NCI-H2081 (cell line): ENCODE measurements at places on chromosomes 1 and 21.

DNA sequence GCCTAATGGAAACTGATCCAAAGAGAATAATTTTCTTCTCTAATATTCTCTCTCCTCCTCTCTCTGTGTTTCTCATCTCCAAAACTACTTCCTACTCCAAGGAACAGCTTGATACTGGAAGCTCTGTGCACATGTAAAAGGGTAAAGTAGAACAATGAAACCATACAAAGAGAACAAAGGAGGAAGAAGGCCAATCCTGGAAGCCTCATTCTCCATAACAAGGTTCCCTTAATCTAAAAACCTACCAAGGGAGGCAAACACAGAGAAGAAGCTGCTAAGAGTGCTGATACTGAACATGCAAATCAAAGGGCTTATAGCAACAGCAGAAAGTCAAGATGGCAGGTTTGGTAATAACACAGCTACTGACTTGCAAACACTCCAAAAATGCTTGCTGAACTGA lies 44.4 kb downstream of the SIPA1L2 start:
- no peak for DNase-seq

- no peak for DNase-seq
These were observed 5.5 kb downstream of the RAB29 start for GRCh38 chr1:205769641-205770365.

DNA sequence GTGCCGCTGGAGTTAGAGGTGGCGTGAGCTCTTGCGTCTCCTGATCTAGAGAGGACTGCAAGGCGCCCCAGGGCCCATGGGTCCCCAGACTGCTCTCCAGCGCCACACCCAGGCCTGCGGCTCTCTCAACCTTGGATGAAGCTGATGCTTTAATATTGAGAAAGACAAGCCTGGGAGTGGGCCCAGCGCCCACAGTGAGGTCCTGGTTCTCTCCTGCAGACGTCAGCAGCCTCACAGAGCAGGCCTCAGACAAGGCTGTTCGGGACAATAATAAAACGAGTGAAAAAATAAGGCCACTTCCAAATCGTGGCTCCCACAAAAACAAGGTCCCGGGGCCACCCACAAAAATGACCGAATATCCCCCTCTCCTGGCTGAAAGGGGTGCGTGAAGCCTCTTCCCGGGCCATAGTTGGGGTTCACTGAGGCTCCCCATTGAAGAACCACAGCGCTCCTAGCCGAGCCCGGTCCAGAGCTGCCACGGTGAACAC lies 6.0 kb upstream of the DNMT3L start:
- DNase-seq = no peak

DNA sequence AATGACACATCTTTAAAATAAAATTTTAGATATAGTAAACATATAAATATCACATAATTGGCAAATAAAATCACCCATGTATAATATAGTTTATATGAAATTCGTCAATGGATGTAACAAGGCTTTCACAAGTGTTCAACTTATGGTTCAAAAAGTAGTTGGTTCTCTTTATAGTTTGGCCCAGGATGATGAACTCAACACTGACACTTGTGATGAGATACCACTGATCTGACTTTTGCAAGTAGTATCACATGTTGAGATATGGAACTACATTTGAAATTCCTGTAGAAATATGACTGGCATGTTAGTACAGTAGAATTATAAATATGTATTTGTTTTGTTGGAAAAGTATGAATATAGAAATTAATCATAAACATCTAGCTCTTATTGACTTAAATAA lies 1.8 kb downstream of the TNNI3K start:
- no peak for DNase-seq

DNA sequence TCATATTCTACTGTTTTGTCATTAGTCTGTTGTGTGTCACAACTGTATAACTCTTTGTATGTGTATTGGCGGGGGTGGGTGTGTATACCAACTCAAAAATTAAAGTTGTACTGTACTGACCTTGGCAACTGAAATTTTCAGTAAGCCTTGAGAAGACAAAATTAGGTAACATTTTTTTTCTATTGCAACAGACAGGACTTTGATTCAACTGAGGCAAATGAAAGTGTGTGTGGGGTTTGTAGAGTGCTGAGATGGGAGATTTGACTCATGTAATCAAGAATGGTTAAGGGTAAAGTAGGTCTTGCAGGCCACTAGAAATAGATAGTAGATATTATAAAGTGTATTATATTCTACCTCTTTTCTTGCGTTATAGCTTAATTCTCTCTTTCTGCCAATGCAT lies 14.6 kb upstream of the B3GALT2 start:
- no peak for DNase-seq

GRCh38 chr1:81232420-81232819 lies 568.3 kb upstream of the ADGRL2 start:
- no peak for DNase-seq

DNA sequence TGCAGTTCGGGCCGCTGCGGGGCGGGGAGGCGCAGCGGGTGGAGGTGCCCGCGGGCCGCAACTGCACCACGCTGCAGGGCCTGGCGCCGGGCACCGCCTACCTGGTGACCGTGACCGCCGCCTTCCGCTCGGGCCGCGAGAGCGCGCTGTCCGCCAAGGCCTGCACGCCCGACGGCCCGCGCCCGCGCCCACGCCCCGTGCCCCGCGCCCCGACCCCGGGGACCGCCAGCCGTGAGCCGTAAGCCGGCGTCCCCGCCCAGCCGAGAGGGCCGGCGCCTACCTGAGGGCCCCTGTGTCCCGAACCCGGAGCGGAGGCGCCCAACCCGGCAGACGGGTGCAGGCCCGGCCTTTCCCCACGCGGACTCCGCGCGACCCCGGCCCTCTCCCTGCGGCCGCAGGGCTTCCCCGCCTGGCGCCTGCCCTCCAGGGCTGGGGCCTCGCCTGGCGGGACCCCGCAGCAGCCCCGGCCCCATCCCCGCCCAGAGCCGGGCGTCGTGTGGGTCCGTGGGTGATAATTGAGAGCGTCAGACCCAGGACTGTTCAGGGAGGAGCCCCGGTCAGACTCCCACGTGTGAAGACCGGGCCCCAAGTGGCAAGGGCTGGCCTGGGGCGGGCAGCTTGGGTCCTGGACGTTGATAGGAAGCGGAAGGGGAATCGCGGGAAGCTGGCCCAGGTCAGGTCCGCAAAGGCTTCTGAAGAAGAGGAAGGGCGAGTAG lies 4.2 kb downstream of the VWA1 start:
- DNase-seq = no peak

GRCh38 chr1:219312967-219313366 lies 139.3 kb downstream of the LYPLAL1 start:
- no peak for DNase-seq

DNA sequence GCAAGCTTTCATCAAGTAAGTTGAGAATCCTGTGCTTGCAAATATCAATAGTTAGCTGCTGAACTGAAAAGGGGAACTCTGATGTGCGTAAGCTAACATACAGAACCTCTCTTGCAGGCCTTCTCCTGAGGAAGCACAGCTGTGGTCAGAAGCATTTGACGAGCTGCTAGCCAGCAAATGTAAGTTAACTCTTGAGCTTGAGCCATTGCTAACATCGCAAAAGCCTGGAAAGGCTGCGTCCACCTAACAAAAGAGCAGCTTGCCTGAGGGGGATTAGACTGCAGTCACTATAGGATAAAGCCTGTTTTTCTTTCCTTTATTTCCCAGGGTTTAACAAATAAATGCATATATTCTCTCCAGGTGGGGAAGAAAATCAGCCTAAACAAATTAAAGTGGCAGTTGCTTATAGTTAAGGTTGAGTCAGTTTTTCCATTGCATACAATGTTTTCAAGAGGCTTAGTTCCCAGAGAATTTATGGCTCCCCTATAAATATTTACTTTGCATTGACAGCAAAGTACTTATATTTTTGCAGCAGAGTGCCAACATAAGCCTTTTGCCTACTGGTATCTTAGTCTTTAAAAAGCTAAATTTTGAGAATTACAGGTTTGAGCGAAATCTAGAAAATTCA lies 1.5 kb downstream of the RGS2 start:
- peak; percentile 39 for DNase-seq

- DNase-seq = no peak
These were observed 65.4 kb upstream of the LYST start for GRCh38 chr1:235932090-235932510.

- DNase-seq = no peak
These were observed 3.0 kb downstream of the GNG12 start for GRCh38 chr1:67830226-67830625.

DNA sequence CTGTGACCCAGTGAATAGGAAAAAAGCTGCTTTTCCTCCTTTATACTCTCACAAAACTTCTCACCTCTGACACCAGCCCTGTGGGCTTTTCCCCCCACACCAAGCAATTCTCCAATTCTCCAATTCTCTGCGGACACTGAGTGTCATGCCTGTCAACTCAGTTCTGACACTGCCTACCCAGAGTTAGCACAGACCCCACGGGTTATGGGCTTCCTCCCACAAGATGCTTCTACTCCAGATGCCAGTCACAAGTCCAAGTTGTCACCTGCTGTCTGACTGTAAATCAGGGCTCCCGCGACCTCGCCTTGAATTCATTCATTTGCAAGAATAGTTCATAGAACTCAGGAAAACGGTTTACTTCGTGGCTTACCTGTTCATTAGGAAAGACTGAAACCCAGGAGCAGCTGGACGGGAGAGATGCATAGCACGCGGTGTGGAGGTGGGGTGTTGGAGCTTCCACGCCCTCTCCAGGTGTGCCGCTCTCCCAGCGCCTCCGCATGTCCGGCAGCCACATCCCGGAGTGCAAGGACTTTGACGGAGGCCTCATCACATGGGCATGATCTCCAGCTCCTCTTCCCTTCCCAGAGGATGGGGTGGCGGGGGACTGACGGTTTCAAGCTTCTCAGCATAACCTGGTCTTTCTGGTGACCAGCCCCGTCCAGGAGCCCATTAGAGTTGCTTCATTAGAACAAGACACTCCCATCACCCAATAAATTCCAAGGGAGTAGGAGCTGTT lies 154.7 kb downstream of the PGBD5 start:
- no peak for DNase-seq

- no peak for DNase-seq
These were observed 479.0 kb downstream of the PTBP2 start for GRCh38 chr1:97200595-97200994.

- no peak for DNase-seq
These were observed 263.1 kb upstream of the CHRM3 start for GRCh38 chr1:239123260-239123659.

- no peak for DNase-seq
These were observed 64.2 kb upstream of the ERRFI1 start for GRCh38 chr1:8090241-8090702.

GRCh38 chr1:186009039-186009737 lies 275.0 kb downstream of the HMCN1 start:
- DNase-seq = no peak

- no peak for DNase-seq
These were observed 1.6 kb downstream of the EPS8L3 start for GRCh38 chr1:109762039-109762585.

DNA sequence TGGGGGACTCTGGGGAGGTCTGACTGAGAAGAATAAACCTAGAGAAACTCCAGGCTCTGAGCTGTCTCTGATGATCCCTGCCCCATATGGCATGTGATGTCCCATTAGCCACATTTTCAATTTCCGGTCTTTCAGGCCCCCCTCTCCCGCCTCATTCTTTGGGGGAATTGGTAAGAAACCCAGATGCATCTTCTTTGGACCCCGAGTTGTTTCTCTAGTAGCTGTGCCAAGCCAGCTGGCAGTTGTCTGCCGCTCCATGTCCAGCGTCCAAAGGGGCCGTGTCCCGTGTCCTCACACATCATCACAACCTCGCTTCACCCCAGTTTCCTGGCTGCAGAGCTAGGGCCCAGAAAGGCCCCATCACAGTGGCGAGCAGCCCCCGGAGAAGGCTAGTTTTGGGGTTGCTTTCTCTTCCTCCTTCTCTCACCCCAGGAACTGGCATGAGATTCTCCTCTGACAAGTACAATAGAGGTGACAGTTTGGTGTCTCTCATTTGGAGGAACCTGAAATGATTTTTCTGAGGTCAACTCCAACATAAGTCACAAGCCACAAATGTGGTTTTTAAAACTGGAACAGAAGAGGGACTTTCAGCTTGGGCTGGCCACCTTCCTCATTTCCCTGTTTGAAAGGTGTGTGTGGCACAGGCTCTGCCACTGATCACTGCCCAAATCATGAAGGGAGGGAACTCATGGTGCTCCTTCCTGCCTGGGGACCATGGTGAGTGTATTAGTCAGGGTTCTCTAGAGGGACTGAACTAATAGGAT lies 6.4 kb upstream of the GPR157 start:
- no peak for DNase-seq

DNA sequence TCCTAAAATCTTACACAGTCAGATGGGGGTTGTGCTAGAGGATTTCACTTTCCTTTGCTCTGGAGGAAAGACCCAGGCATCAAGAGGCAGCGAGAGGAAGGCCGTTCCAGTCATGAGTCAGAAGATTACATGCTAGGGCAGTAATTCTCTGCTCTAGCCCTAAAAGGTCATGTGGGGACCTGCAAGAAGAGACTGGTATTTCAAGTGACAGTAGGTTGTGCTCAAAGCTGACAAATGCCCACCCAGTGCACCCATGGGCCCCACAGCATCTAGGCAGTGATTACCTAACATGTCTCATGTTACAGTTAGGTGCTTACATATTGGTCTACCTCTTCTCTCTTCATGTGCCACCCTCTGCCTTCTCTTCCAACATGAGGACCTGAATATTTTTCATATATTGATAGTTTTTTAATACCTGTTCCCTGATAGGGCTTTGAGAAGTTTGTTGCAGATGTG lies 99.7 kb upstream of the BEND5 start:
- no peak for DNase-seq

- DNase-seq = no peak
These were observed 425.0 kb upstream of the VAMP3 start for GRCh38 chr1:7346070-7346596.

DNA sequence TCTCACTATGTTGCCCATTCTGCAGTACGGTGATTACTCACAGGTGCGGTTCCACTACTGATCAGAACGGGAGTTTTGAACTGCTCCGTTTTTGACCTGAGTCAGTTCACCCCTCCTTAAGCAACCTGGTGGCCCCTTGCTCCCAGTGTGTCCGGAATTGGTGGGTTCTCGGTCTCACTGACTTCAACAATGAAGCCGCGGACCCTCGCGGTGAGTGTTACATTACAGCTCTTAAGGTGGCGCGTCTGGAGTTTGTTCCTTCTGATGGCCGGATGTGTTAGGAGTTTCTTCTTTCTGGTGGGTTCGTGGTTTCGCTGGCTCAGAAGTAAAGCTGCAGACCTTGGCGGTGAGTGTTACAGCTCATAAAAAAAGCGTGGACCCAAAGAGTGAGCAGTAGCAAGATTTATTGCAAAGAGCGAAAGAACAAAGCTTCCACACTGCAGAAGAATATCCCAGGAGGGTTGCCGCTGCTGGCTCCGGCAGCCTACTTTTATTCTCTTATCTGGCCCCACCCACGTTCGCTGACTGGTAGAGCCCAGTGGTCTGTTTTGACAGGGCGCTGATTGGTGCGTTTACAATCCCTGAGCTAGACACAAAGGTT lies 17.6 kb upstream of the PARP1 start:
- DNase-seq = no peak
